ENCODE measurements at places on chromosomes 16 and 17. TPM values are rescaled to one million over a fixed set of nuclear protein-coding genes. Genes with fewer than 3 reads are reported as not detected.

SLC6A4 gene
- total RNA-seq: not detected

RAB37 gene
- 1.2 TPM for total RNA-seq

ABCC11 gene
- total RNA-seq: 0.13 TPM

ACSM2A gene
- total RNA-seq: not detected

CIBAR2 gene
- not detected for total RNA-seq

CMTM1 gene
- total RNA-seq: 1.8 TPM

IRX5 gene
- total RNA-seq: 2.2 TPM

MYH13 gene
- not detected for total RNA-seq

SLC47A2 gene
- total RNA-seq: 0.10 TPM

XYLT1 gene
- total RNA-seq: 0.66 TPM

CTF1 gene
- total RNA-seq: 0.24 TPM

GAS2L2 gene
- 0.11 TPM for total RNA-seq

CHRNE gene
- not detected for total RNA-seq

TMEM106A gene
- total RNA-seq: 1.0 TPM

OR1F1 gene
- 0.59 TPM for total RNA-seq

SEC14L5 gene
- not detected for total RNA-seq

BICDL2 gene
- total RNA-seq: not detected

FOXC2 gene
- 2.0 TPM for total RNA-seq

ALDH3A1 gene
- total RNA-seq: 843 TPM

MT1A gene
- total RNA-seq: 15.7 TPM

ATP2A1 gene
- total RNA-seq: 2.6 TPM

TBC1D26 gene
- not detected for total RNA-seq

ERCC4 gene
- 8.4 TPM for total RNA-seq

ITGA2B gene
- 1.4 TPM for total RNA-seq

VMO1 gene
- total RNA-seq: 1.3 TPM

KIAA0513 gene
- 2.1 TPM for total RNA-seq

FOXL1 gene
- 1.3 TPM for total RNA-seq

ZSCAN10 gene
- total RNA-seq: not detected

PRKCB gene
- total RNA-seq: 0.24 TPM

CXCL16 gene
- total RNA-seq: 20.2 TPM

CFAP52 gene
- total RNA-seq: not detected

MT1F gene
- total RNA-seq: 12.9 TPM

SPHK1 gene
- 62.2 TPM for total RNA-seq

CCL5 gene
- 2.0 TPM for total RNA-seq

EVPLL gene
- total RNA-seq: not detected

ITGB4 gene
- total RNA-seq: 44.5 TPM

CFDP1 gene
- 50.8 TPM for total RNA-seq

DNAH9 gene
- not detected for total RNA-seq
